ENCODE measurements at places on chromosomes 12 and 14. TPM values are rescaled to one million over a fixed set of nuclear protein-coding genes. Genes with fewer than 3 reads are reported as not detected.
A peak's percentile ranks its signal among the peaks of the same experiment; 100 is the strongest.

- DNase-seq, result no peak
These were observed 1.1 kb upstream of the SSH1 start for GRCh38 chr12:108858311-108859074.

DNA sequence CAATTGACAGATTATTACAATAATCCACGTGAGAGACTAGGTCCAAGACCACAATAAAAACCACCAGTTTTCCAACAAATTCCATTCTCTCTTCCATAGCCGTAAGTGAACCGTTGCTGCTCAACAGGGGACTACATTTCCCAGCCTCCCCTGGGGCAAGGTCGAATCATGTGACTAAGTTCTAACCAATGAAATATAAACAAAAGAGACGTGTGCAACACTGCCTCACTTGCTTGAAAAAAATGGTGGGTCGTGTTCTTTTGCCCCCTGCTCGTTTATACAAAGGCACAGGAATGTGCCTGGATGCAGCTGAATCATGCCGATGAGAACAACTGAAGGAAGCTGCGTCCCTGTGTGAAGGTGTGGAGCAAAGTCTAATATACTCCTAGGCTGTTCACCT, 51.1 kb downstream of the HSPB8 start:
- peak; percentile 12 for DNase-seq

DNA sequence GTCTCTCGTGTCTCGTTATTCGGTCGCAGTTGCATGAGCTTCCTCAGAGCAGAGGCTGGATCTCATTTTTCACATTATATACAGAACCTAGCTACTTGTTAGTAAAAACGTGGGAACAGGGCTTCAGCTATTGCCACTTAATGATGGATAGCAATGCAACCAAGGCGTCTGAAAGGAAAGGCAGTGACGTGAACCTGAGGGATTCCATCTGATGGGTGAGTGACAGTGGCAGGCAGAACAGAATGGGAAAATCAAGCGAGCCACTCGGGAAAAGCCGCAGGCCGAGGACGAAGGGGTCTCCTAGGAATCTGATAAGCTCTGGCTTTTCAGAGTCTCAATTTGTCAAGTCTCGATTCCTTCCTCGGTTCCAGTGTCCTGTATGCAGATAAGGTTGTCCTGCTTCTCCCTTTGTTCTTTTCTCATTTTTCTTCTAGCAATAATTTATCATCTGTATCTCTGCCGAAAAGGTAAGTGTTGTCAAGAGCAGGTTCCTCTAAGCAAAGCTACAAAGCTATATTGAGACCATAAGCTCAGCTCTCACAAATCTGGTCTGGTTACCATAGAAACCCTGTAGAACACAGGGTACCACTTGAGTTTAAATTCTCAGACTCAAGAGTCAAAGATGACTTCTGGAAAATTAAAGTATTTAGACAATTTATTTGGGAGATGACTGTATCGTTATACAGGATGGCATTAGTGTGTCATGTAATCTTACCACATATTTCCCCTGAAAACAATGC, 416.6 kb downstream of the GLT1D1 start:
- no peak for DNase-seq

GRCh38 chr12:65624554-65625086, 199.7 kb upstream of the HMGA2 start:
- no peak for DNase-seq

DNA sequence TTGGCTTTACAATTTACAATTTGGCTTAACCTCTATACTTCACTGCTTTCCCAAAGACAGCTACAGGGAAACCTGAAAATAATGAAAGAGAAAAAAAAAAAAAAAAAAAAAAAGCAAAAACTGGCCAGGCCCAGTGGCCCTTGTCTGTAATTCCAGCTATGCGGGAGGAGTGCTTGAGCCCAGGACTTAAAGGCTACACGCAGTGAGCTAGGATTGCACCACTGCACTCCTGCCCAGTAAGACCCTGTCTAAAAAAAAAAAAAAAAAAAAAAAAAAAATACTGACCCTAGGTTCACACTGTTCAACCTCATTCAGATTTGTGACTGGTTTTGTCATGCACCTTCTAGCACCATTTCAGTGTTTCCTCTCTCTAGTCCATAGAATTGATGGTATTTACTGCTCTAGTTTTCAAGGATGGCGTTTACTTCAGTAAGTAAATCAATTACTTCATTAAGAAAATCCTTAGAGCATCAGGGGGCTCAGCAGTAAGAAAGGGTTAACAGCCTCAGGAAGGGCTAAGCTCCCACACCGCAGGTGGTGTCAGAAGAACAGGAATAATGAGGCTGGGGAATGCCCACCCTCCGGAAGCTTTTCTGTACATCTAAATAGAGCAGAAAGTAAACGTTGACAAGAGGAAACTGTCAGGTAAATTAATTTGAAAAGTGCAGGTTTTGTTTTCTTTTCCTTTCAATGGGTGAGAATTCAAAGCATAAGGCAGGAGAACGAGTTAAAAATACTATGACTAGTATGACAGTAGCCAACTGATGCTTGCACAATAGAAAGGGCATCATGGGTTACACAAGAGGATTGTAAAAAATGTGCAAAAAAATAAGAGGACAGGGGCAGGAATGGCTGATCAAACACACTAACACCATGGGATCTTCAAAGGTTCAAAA, 115.0 kb upstream of the MDM1 start:
- DNase-seq, result no peak

DNA sequence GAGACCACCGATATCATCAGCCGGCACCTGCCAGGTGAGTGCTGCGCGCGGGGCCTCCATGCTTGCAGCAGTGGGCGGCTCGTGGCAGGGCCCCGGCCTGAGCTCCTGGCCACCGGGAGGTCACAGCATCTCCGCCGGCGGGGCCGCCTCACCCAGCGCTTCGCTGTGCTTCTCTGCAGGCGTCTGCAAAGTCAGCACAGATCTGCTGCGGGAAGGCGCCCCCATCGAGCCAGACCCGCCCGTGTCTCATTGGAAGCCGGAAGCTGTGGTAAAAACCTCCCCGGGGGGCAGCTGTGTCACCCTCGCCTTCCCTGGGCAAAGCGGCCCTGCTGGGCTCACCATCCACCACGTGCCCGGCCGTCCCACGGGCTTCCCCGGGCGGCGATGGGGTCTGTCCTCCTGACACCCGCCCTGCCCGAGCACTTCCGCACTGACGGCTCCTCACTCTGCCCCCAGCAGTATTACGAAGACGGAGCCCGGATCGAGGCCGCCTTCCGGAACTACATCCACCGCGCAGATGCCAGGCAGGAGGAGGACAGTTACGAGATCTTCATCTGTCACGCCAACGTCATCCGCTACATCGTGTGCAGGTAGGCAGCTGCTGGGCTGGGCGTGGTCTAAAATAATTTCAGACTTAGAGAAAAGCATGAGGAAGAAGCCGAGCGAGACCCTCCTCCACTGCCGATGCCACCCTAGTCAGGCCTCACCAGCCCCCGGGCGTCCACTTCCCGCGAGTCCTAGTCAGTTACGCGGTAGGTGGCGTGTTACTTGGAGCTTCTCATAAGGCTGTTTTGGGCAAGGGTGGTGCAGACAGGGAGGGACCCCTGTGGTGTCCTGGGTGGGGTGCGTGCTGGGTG, 7.1 kb downstream of the PGAM5 start:
- DNase-seq, result no peak

GRCh38 chr12:118520214-118521035, 144.1 kb downstream of the SUDS3 start:
- DNase-seq, result no peak

- no peak for DNase-seq
These were observed 263.8 kb downstream of the APAF1 start for GRCh38 chr12:98908866-98909265.

- peak; percentile 74 for DNase-seq
These were observed 51.1 kb downstream of the BRMS1L start for GRCh38 chr14:35877276-35877675.

DNA sequence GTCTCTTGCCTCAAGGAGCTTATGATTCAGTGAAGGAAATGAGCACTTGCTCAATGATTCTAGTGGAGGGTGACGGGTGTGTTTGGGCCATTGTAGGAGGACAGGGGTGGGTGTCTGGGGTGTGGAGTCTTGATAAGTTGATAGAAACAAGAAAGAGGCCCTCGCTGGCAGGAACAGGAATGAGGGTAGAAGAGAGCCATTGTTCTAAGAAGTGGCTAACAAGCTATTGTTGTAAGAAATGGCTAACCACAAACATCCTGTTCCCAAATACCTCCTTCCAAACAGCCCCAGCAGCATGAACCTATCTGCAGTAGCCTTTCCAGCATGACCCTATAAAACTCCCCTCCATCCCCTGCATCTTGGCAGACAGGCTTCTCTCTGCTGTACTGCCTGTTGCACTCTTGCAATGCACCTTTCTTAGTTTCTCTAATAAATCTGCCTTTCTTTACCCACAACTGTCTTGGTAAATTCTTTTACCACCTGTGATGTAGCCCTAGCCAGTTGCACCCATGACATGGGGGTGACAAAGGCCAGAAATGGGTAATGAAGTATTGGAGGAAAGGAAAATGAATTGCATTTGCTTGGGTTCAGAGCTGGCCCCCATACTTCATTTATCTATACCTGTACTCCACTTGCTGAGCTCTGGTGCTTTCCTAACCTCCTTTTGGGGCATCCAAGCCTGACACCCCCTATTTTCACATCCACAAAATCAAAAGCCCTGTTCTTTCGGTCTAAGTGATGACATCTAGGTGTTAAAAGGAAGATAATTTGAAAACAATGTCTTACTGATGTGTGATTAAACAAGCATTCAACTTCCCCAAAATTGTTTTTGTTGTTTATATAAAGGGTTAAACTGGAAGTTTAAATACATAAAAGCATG, 389.1 kb downstream of the GRIN2B start:
- no peak for DNase-seq

The RGS6 gene
- not detected for total RNA-seq

The CLEC4D gene
- total RNA-seq, result not detected

The CD4 gene
- total RNA-seq, result 3.2 TPM

The INSM2 gene
- total RNA-seq, result not detected

The CISTR gene
- not detected for total RNA-seq

The TMEM120B gene
- 12.4 TPM for total RNA-seq

The KLRK1 gene
- total RNA-seq, result not detected

The LRTM2 gene
- total RNA-seq, result not detected

The RNU6-7 gene
- not detected for total RNA-seq

The STAT6 gene
- 112 TPM for total RNA-seq

The AP1G2 gene
- 128 TPM for total RNA-seq
